ENCODE measurements at places on chromosomes 11 and 22. TPM values are rescaled to one million over a fixed set of nuclear protein-coding genes. Genes with fewer than 3 reads are reported as not detected.

The DMC1 gene
- total RNA-seq, result 9.0 TPM

The WNT7B gene
- total RNA-seq, result 14.2 TPM

The MMP7 gene
- not detected for total RNA-seq

DNA sequence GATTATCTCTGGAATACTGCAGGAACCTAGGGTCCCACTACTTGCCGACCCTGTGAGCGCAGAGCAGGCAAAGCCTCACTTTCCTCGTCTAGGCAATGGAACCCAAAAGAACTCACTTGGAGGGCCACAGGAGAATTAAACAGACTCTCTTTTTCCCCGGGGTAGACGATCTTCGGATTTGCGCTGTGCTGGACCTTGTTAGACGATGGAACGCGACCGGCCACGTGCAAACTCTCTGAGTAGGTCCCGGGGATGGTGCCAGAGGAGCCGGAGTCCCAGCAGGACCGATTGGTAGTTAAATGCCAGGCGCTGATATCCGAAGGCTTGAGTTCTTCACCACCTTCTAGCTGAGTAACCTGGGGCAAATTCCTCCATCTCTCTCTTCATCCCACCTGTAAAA lies 1.0 kb upstream of the SLC1A2 start:
- H3K4me1 ChIP-seq, result peaks cover 14% of the 10 kb centered on the region
- peak overlapping the region; percentile 74 for H3K4me3 ChIP-seq
- no peak for DNase-seq
- H3K27ac ChIP-seq, result no peak overlapping the region

DNA sequence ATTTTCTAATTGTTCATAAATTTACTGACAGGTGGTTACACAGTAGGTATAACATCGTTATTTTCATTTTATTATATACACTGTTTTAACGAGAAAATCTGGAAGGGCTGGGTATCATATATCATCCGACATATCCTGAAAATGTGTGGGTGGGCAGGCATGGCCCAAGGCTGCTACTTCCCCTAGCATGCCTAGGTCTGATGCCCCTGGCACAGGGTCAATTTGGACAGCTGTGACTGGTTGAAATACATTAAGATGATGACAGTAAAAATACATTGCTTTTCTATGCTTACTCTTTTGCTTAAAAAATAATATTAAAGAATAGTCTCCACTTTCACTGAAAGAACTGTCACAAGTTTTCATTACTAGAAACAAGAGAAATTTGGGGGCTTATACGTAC lies 908.8 kb downstream of the OPCML start:
- DNase-seq, result no peak
- H3K4me3 ChIP-seq, result no peak overlapping the region
- H3K4me1 ChIP-seq, result peaks cover 30% of the 10 kb centered on the region
- no peak overlapping the region for H3K27ac ChIP-seq
- no peaks in the 10 kb centered on the region for H3K27me3 ChIP-seq

DNA sequence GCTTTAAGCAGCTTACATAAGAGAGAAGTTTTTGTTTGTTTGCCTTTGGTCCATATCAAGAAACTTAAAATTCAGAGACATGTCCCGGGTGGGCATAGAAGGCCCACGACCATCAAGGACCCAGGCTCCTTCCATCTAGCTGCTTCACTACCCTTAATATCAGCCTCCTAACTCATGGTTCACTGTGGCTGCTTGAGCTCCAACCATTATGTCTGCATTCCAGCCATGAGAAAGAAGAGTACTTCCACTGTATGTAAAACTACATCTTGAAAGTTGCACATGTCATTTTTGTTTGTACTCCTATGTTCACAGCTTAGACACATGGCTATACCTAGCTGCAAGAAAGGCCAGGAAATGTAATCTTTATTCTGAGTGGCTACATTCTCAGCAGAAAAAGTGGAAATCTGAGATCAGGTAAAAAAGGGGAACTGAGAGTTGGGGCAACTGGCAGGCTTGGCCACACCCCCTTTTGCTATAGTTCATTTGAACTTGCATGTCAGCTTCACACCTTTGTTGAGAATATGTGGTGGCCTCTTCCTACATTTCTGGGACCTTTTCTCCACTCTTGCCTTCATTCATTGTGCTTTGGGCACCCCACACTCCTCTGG lies 81.3 kb upstream of the TP53I11 start:
- no peaks in the 10 kb centered on the region for H3K36me3 ChIP-seq
- DNase-seq, result no peak
- H3K27ac ChIP-seq, result no peak overlapping the region
- H3K4me3 ChIP-seq, result no peak overlapping the region
- H3K4me1 ChIP-seq, result no peaks in the 10 kb centered on the region

DNA sequence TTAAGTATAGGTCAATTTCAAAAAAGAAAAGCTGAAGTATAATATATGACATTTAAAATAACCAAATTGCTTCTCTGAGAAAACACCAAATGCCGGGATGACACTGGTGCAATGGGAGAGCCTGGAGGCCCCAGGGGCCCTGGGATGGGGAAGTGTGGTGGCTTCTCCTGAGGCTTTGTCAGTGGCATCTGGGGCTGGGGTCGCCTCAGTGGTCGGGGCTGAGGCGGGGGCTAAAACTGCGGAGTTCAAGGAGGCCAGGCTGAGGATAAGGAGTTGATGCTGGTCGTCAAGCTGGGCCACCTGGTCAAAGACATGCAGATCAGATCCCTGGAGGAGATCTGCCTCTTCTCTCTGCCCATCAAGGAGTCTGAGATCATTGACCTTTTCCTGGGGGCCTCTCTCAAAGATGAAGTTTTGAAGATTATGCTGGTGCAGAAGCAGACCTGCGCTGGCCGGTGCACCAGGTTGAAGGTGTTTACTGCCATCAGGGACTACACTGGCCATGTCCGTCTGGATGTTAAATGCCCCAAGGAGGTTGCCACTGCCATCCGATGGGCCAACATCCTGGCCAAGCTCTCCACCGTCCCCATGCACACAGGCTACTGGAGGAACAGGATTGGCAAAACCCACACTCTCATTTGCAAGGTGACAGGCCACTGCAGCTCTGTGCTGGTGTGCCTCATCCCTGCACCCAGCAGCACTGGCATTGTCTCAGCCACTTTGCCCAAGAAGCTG lies 660.1 kb upstream of the CCDC179 start:
- H3K27ac ChIP-seq, result no peak overlapping the region
- no peaks in the 10 kb centered on the region for H3K4me1 ChIP-seq
- no peaks in the 10 kb centered on the region for H3K36me3 ChIP-seq
- no peak for DNase-seq
- no peaks in the 10 kb centered on the region for H3K27me3 ChIP-seq
- H3K4me3 ChIP-seq, result no peak overlapping the region

DNA sequence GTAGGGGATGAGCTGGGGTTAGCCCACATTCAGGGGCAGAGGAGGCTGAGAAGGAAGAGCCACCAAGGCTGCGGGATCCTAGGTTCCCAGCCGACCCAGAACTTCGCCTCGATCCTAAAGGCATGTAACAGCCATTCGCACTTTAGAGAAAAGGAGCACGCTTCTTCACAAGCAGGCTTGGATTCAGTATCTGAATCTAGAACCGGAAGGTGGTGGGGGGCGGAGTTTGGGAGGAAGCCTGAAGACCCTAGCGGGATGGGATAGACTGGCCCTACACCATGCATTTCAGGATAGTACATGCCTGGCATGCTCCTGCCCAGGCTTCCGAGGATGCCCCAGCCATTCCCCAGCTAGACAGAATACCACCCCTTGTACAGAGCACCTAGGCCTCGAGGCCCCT lies 4.4 kb downstream of the SCARF2 start:
- H3K27ac ChIP-seq, result no peak overlapping the region
- no peak for DNase-seq
- H3K36me3 ChIP-seq, result peaks cover 5% of the 10 kb centered on the region

DNA sequence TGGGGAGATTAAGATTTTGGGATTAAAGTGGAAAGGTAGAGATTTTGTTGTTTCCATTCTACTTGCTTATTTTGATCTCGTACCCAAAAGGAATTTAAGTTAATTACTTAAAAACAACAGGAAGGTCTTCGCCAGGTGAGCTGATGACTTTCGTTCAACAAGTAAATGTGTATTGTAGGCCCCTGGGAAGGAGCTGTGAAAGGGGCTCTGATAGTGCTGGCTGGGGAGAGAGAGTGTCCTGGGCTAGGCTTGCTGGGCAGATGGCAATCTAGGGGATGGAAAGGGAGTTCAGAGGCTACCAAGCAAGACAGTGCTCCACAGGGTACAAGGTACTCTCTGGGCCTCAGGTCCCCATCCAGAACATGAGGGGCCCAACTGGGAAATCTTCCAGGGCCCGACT lies 189.4 kb downstream of the CEP164 start:
- H3K4me1 ChIP-seq, result peaks cover 41% of the 10 kb centered on the region
- H3K36me3 ChIP-seq, result no peaks in the 10 kb centered on the region

- H3K27me3 ChIP-seq, result peaks cover 12% of the 10 kb centered on the region
- H3K4me3 ChIP-seq, result no peak overlapping the region
- no peak overlapping the region for H3K27ac ChIP-seq
- H3K36me3 ChIP-seq, result peaks cover 8% of the 10 kb centered on the region
- peaks cover 8% of the 10 kb centered on the region for H3K4me1 ChIP-seq
These were observed 6.0 kb upstream of the MAPK11 start for GRCh38 chr22:50276143-50276542.
